ENCODE measurements at places on chromosomes 4 and X.

- DNase-seq = no peak
Observed at GRCh38 chrX:39536211-39536610, 561.5 kb downstream of the BCOR start.

DNA sequence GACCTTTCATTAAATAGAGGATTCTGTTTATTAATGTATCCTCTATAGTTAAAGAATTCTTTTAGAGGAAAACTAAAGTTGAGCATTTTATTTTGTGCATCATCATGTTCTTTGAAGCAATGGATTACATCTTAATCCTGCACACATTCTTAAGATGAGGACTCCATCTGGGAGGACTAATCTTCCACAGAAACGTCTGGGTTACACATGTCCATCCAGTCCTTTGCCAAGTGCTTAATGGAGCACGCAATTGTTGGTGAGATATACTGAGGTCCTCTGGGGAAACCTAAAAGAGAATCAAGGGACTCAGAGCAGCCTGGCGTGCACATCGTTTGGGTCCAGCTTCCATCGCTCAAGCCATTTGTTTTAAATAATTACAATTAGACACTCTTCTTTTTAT, 115.1 kb upstream of the SFRP2 start:
- DNase-seq = no peak

- no peak for DNase-seq
Observed at GRCh38 chr4:117702353-117702752, 331.9 kb upstream of the NDST3 start.

DNA sequence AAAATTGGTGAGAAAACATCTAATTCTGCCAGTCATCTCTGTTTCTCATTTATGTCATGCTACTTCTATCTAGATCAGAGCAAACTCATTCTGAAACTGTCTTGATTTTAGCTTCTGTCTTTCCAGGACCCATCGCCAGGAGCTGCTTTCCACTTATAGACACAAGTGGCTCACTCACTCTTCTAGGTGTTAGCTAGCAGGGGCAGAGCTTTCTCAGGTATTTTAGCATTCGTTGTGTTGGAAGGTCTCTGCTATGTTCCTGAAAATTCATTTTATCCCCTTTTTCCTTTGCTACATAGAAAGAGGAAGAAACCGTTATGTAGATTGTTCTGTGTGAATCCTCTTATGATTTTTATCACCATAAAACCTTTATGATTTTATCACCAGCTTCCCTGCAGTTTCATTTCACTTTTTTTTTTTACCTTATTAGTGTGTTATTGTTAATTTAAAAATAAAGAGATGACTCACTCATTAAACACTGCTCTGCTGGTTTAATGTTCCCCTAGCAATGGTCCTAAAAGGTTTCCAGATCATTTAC, 246.6 kb upstream of the AADAT start:
- DNase-seq = no peak

DNA sequence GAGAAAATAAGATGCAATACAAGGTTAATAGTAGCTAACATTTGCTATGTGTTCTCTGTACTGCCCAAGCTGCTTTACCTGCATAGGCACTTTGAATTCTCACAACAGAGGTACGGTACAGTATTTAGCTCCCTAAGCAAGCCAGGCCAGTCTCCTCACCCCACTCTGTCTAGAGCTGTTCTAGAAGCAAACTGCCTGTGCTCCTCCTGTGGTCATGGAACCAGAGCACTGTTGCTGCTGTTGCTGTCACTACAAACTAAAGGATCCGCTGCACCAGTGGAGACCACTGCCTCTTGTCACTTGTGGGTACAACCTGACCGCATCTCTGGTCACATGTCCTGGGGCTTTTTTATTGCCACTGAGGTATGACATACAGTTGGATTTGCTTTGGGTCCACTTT, 19.6 kb downstream of the ZNF330 start:
- DNase-seq = no peak

- DNase-seq = no peak
Observed at GRCh38 chr4:122003335-122003734, 51.5 kb upstream of the TRPC3 start.

DNA sequence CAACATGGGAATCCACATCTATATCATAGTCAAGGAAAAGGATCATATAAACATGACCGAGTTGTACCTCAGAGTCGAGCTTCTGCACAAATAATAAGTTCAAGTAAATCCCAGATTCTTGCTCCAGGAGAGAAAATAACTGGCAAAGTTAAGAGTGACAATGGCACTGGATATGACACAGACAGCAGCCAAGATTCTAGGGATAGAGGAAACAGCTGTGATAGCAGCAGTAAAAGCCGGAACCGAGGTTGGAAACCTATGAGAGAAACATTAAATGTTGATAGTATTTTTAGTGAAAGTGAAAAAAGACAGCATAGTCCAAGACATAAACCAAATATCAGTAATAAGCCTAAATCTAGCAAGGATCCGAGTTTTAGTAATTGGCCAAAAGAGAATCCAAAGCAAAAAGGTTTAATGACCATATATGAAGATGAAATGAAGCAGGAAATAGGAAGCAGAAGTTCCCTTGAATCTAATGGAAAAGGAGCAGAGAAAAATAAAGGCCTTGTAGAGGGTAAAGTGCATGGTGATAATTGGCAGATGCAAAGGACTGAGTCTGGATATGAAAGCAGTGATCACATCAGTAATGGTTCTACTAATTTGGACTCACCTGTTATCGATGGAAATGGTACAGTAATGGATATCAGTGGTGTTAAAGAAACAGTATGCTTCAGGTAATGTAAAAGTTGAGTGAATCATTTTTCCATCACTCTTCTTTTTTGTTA, 50.4 kb downstream of the FABP2 start:
- DNase-seq = no peak
